SW480 (cell line): ENCODE measurements at places on chromosomes 5 and 9.

- DNase-seq = no peak
Observed at GRCh38 chr5:16467363-16468219, 2.0 kb upstream of the ZNF622 start.

GRCh38 chr9:35311891-35312639 lies 150.3 kb downstream of the UNC13B start:
- DNase-seq = no peak

GRCh38 chr5:148615644-148616275 lies 38.6 kb downstream of the HTR4 start:
- no peak for DNase-seq

- no peak for DNase-seq
Observed at GRCh38 chr5:158309088-158309807, 450.3 kb upstream of the CLINT1 start.

GRCh38 chr5:148825716-148826052 lies 727 bp upstream of the ADRB2 start:
- no peak for DNase-seq

DNA sequence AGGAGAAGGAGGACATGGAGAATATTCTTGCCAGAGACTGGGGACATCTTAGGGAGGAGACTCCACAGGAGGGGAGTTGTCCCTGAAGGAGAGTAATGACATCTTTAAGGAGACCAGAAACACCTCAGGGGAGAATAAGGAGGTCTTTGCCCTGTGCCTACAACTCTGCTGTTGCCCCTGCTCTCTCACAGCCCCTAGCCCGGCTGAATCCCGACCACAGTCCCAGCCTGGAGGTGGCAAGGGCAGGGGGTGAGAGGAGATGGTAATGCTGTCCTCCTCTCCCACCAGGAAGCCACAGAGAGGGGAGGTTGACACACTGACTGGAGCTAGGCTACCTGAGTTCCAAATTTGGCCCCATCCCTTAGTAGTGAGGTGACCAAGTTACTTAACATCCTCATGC lies 30.2 kb upstream of the ENHO start:
- no peak for DNase-seq

GRCh38 chr5:42074353-42074752 lies 149.3 kb downstream of the FBXO4 start:
- DNase-seq = no peak

DNA sequence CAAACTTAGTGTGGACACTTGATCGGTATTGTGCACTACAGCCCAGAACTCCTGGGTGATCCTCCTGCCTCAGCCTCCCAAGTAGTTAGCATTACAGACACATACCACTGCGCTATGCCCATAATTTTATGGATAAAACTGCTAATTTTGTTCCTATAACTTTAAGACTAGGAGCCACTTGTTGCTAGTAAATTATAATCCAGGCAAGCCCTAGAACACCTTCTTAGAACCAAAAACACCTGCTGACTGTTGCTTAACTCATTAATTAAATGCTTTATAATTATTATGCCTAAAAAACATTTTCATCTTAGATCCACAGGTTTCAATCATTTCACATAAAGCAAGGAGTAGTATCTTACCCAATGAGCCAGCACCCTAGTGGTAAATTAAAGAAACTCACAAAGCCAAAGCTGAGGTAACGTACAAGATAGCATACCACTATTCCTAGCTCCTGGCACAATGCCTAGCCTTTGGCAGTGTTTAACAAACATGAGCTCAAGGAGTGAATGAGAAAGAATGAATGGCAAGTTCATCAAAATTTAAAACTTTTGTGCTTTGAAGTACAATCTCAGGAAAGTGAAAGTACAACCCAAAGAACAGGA lies 5.4 kb downstream of the MRPS27 start:
- no peak for DNase-seq

- DNase-seq = no peak
Observed at GRCh38 chr5:17373814-17374556, 124.0 kb upstream of the TAF11L2 start.
